ENCODE measurements at places on chromosomes 16 and 17. TPM values are rescaled to one million over a fixed set of nuclear protein-coding genes. Genes with fewer than 3 reads are reported as not detected.

MYADML2 gene
- not detected for total RNA-seq

CCL17 gene
- total RNA-seq: not detected

CLDN7 gene
- total RNA-seq: 3.0 TPM

EFNB3 gene
- 0.33 TPM for total RNA-seq

DRC7 gene
- 1.8 TPM for total RNA-seq

SUPT4H1 gene
- total RNA-seq: 23.3 TPM

TMEM92 gene
- 0.05 TPM for total RNA-seq

DRG2 gene
- 10.9 TPM for total RNA-seq

SLX4 gene
- total RNA-seq: 4.9 TPM

LPO gene
- total RNA-seq: not detected

TBC1D3H gene
- not detected for total RNA-seq

HOXB8 gene
- not detected for total RNA-seq

WWP2 gene
- total RNA-seq: 22.7 TPM

ODAD4 gene
- total RNA-seq: 1.0 TPM

FAM20A gene
- total RNA-seq: 14.9 TPM

ALDH3A1 gene
- total RNA-seq: 0.33 TPM

CBLN1 gene
- total RNA-seq: not detected

RGS9 gene
- 1.6 TPM for total RNA-seq

KPNA2 gene
- 61.1 TPM for total RNA-seq
